Calu3 (cell line): ENCODE measurements at places on chromosomes 16 and 17.

DNA sequence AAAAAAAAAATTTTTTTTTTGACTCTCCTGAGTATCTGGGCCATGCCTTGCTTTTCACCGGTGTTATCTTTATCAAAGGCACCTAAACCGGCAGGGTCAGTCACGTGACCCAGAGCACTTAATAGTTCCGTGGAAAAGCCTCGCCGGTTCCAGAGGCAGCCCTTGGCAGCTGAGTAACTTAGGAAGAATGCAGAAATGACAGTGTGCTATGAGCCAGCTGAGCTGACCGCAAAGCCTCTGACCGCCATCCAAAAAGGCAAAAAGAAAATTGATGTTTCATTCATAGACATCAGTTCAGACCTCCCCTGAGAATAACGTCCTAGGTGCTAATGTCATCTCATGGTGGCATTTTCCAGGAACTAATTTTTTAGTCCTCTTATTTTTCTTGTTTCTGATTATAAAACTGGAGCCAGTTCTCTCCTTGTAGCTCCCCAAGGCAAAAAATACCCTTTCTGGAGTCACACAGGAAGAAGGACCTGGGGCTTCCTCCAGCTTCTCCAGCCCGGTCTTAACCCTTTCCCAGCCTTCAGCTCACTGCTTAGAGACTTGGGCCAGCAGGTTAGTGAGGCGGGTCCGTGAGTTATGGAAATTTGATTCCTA, 122.6 kb downstream of the SOCS1 start:
- peak; percentile 77 for DNase-seq

DNA sequence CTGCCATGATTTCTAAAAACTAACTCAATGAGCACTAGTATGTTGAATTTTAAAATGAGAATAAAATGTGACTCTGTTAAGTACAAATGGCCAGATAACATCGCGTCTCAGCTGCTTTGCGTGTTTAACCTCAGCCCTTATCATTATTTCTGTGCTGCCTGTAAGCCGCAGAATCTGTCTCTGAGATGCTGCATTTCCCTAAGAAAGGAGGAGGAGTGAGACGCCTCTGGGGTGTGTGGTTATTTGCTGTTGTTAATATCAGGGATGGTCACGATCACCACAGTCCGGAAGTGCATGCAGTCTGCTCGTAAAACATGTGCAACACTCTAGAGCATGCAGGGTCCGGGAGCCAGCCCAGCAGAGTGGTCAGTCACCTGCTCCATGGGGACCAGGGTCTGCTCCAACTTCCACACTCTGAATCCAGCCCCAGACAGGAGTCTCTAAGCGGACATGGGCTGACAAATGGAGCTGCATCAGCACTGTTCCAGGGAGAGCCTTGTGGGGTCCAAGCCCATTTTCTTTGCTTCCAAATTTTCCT, 342.5 kb downstream of the MAF start:
- DNase-seq, result no peak

- no peak for DNase-seq
Measured at GRCh38 chr16:57316390-57317017, 32.0 kb upstream of the PLLP start.

DNA sequence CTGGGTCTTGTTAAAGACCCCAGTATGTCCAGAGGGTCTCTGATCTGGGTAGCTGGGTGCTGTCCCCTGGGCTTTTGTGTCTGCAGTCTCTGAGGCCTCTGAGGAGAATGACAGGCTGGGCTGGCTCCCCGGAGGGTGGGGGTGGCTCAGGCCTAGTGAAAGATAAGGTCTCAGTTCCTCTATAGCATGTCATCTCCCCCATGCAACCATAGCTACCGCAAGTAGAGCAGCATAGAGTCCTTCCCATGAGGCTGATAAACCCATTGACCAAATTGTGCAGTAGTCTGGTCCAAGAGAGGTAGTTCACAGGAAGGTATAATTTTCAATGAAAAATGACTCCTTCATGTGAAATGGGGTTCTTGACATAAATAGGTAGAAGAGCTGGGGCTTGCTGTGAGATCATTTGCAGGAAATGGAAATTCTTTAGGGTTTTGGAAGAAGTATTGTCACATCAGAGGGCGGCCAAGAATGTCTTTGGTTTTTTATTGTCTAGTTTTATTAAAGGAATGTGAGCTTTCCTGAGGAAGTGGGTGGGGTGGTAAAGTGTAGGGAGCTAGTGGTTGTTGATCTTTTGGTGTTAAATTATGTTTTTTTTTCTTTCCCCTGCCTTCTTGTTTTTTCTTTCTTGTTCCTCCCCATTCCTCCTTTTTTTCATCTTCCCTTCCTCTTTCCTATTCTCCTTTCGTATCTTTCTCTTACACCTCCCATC, 21.0 kb downstream of the SLC7A6OS start:
- no peak for DNase-seq

DNA sequence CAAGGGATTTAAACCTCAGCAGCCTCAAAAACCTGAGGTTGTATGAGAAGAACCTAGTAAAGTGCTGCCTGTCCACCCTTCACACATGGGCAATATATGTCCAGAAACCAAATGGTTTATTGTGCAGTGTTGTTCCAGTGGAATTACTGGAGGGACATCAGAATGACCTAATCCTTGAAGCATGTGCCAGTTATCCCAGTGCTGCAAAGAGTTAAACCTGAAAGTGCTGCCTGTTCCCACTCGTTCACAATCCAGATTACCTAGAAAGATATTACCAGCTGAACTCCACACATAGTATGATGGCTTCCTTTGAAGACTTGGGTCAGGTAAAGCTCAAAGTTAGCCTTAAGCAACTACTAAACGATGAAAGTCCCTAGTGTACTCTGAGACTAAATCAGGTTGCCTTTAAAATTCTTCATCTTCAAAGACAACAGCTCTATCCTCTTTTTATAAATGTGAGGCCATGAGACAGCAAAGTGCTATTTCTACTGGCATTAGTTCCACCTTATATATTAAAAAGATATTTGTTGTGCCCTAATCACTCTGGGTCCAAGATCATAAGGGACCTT, 133.1 kb downstream of the SNX11 start:
- no peak for DNase-seq

GRCh38 chr17:7887038-7887481, 1.5 kb upstream of the CHD3 start:
- no peak for DNase-seq

- no peak for DNase-seq
Measured at GRCh38 chr17:45896803-45897693, 2.7 kb downstream of the MAPT start.

DNA sequence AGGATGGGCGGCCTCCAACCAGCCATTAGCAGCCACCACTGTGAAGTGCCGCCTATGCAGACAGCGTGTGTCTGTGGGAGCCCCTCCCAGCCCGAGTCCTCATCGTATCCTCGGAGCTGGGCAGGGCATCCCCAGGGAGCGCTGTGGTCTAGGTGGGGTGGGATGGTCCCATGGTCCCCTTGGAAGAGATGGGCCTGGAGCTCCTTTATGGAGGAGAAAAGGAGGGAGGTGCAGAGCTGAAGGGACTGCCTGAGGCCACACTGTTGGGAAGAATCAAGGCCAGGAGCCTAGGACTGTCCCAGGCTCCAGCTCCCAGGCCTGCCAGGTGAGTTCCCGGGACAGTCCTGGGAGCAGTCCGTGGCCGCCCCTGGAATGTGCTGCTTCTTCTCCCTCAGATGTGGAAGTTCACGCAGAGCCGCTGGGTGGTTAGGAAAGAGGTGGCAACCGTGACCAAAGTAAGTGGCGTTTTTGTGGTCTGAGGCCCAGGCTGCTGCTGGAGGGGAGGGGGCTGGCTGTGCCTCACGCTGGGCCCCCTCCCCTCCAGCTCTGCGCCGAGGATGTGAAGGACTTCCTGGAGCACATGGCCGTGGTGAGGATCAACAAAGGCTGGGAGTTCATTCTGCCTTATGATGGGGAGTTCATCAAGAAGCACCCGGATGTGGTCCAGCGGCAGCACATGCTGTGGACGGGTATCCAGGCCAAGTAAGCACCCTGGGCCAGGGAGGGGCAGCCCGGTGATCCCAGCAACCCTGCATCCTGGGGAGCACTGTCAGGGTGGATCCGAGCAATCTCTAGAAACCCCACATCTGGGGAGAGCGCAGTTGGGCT, 27.0 kb downstream of the POLR3E start:
- DNase-seq, result no peak

- DNase-seq, result no peak
Measured at GRCh38 chr16:75385507-75386152, 47.7 kb downstream of the CFDP1 start.

DNA sequence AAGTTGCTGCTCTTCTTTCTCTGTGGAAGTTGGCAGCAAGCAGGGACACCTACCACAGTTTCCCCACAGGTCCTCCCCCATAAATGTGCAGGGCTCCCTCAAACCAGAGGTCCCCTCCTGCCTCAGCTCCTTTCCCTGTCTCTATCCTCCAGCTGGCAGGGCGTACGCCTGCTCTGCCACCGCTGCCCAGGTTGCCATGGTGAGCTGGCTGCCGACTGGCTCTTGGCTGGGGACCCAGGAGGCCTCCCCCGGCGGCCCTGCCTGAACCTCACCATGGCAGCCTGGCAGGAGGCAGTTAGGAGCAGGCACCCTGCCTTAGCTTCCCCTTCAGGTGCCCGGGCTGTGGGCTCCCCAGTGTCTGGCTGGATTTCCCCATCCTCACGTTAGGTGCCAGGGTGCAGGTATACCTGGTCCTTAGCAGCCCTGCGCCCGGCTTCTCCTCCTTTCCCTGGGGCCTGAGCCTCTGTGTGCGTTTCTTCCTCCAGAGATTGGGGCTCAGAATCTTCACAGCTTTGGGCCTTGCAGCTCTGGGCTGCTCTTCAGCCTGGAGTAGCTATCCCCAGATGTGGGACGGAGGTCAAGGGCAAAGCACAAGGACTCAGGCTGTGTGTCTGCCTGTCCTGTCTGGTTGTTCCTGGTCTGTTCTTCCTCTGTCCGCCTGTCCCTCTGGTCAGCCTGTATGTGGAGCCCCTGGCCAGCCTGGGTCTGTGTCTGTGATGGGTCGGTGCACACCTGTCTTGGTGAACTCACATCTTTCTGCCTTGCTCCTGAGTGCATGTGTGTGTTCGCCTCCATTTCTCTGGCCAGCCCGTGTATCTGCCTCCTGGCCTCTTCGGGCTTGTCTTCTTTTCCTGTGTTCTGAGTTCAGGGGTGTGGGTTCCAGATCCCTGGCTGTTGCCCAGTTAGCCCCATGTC, 15.7 kb downstream of the GJD3 start:
- DNase-seq, result no peak

GRCh38 chr16:28495795-28496749, 1.6 kb downstream of the APOBR start:
- no peak for DNase-seq

GRCh38 chr17:49522357-49522890, 27.3 kb downstream of the NGFR start:
- DNase-seq, result no peak

DNA sequence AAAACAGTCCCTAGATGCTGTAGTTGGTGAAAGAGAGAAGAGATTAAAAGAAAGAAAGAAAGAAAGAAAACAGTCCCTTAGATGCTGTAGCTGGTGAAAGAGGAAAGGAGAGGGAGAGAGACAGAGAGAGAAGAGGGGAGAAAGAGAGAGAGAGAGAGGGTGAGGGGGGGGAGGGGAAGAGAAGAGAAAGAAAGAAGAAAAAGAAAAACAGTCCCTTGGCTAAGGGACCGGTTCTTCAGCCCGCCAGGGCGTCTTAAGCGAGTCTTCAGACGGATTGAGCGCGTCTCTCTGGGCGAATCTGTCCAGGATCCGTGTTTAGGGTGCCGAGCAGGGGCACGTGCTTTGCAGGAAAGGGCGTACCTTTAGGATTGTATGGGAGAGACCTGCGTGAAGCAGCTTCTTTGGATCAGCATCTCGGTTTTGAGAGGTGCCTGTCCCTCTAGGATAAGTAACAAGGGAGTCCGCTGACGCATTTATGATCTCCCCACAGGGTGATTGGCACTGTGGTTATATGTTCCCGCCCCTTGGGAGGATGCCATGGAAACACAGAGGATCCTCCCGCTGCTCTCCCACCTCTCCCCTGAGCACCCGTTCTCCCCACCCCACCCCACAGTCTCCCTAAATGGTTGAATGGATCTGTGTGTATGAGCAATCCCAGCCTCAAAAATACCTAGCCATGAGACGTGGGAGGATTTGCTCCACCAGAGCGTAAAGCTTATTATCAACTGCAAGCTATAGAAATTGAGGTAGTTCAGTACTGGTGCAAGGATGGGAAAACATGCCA, 16.7 kb downstream of the GNGT2 start:
- peak; percentile 23 for DNase-seq

DNA sequence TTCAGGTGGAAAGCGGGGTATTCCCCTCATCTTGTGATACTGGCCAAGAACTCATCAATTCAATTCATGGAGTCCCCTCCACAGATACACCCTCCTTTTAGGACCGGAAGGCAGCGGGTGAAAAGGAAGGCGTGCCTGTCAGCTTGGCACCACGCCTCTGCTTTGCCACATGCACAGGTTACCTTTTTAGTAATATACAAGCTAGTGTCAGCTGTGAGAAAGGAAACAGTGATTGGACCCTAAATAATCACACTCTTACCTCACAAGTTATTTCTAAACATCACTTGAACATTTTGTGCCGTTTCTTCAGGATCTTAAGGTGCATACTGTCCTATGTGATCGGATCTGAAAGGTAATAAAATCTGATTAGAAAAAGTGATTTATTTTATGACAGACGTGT, 15.7 kb downstream of the ZDHHC7 start:
- DNase-seq, result peak; percentile 52

GRCh38 chr17:27848931-27849330, 44.2 kb downstream of the LYRM9 start:
- DNase-seq, result no peak

- no peak for DNase-seq
Measured at GRCh38 chr17:50805486-50805885, 29.9 kb upstream of the WFIKKN2 start.

DNA sequence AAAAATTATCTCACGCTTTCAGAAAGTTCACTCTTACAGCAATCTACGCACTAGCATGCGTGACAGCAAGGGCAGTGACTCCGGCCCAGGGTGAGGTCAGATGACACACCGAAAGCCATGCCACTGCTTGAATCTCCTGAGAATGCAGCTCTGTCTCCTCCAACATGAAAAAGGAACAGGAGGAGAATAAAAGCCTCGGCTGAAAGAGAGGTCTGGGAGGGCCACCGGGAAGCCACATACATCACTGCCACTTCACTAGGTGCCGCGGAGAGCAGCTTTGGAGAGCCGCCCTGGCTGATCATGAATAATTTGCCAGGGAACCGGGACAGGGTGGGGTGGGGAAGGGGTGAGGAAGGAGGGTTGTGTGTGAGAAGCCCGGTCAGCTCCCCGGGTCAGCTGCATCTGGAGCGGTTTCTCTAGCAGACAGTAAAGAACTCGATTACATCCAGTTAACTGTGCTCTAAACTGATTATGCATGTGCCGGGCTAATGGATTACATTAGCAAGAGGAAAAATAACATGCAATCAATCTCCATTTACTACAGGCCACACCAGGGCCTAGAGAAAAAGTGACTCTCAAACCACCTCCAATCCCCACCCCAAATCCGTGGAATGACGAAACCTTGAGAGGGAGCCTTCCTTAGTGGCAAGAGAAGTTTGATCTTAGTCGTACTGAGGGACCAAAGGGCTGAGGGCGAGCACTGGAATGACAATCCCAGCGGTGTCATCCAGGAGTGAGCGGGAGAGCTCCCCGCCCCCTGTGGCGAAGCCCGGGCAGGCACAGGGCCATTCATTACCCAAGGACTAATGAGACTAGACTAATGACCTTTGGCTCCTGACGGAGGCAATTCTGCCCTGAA, 100.3 kb downstream of the ZFHX3 start:
- DNase-seq, result no peak
